ENCODE measurements at places on chromosomes 1 and 21.

DNA sequence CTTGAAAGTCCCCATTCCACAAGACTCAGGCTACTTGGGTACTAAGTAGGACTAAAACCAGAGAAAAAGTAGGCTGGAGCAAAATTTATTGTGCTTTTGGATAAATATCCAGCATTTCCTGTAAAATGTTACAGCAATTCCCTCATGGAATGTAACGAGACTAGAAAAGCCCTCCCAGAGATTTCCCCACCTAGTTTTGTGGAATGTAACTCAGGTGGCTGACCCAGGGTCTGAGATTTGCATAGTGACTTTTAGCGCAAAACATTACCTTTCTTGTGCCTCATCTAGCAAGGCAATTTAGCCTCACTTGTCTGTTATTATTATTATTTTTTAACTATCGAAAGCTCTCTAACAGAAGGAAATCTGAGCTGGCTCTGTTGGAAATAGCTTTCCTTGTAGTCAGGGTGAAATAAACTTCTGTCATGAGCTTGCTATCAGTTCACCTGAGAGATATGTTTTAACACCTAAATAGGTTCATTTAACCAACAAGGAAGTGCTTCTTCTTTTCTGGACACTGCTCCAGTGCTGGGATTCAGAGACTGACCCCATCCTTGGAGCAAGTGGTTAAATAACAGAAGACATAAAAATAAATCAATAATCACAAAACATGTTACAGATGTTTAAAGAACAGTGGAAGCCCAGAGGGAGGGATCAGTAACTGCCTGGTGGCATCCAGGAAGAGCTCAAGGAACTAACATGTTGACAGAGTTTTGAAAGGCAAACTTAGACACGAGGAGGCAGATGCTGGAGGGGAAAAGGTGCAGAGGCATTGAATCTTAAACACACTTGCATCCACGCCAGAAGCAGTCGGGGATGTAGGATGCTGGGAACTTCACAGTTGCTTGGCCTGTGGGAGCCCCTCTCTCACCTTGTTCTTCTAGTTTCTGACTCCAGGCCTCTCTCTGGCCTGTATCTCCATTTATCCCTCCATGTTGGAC is 68.3 kb upstream of the RHOU start:
- no peak for DNase-seq

DNA sequence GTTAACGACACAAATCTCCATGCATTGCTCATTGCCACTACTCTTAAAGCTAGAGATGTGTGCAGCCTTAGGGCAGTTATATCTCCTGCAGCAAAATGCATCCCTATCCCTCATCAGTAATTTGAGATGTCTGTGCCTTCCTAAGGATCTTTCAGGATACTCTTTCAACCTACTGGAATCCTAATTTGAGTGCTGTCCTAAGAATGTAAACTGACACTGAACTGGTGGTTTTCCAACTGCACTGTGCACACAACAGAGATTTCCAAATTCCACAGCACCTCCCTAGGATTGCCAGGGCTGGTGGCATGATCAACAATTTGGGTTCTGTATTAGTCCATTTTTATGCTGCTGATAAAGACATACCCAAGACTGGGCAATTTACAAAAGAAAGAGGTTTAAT is 193.9 kb downstream of the LTN1 start:
- peak; percentile 64 for DNase-seq

DNA sequence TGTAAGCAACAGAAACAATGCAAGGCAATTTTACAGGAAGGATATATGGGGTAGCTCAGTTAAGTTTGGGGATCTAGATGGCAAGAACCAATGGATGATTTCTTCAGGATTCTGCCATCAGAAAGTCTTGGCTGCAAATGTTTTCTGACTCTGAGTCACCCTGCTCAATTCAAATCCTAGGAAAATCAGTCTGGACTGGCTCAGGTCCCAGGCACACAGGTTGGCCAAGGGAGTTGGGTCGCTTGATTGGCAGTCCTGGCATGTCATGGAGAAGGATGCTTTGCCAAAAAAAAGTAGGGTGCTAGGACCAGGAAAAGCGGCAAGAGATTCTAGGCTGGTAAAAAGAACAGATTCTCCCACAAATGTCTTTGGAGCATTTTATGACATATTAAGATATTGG is 28.9 kb upstream of the S1PR1 start:
- DNase-seq: peak; percentile 19

DNA sequence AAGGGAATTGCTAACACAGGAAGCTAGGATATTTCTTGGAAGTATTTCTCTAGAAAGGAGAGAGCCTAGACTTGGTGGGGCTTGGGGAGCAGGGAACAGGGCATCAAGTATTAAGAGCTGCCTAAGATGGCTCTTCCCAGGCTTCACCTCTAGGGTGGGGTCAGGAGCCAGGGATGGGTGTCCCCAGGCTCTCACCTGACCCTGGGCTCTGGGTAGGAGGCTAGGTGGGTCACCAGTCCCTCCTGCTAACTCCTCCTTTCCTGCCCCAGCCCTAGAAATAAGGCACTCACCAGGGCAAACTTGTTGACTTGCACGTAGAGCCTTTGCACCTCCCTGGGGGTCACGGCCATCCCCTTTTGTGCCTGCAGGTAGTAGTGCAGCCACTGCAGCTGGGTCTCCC is 15.0 kb downstream of the ETNK2 start:
- DNase-seq: no peak

GRCh38 chr1:41723786-41724185 is 194.9 kb downstream of the HIVEP3 start:
- no peak for DNase-seq

DNA sequence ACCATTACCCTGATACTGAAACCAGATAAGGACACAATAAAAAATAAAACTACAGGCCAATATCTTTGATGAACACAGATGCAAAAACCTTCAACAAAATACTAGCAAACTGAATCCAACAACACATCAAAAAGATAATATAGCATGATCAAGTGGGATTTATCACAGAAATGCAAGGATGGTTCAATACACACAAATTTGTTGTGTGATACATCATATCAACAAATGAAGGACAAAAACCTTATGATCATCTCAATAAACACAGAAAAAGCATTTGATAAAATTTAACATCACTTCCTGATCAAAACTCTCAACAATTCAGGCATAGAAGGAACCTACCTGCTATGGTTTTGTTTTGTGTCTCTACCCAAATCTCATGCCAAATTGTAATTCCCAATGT is 74.3 kb upstream of the VANGL1 start:
- no peak for DNase-seq
